ENCODE measurements at places on chromosomes 4 and X. TPM values are rescaled to one million over a fixed set of nuclear protein-coding genes. Genes with fewer than 3 reads are reported as not detected.

DNA sequence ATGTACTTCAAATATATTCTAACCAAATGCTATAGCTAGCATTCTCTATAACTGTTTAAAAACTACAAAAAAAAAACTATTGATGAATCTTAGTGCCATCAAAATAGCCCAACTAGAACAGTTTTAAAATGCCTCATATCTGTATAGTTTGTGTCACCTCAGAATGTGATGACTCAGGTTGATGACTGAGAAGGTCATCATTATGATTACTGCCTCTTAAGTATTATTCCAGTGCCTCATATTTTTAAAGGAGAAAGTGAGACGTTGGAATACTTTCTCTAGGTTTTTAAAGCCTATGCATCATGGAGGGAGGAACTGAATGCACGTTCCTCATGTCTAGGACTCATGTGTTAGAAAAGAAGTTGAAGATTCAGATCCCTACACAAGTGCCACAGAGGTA is 88.2 kb downstream of the TMA16 start:
- DNase-seq, result no peak
- no peaks in the 10 kb centered on the region for H3K27me3 ChIP-seq
- H3K36me3 ChIP-seq, result no peaks in the 10 kb centered on the region

- no peaks in the 10 kb centered on the region for H3K27me3 ChIP-seq
- no peaks in the 10 kb centered on the region for H3K4me1 ChIP-seq
Measured at GRCh38 chrX:49001521-49002090, 458 bp downstream of the GRIPAP1 start.

The ATP5ME gene
- total RNA-seq, result 167 TPM

DNA sequence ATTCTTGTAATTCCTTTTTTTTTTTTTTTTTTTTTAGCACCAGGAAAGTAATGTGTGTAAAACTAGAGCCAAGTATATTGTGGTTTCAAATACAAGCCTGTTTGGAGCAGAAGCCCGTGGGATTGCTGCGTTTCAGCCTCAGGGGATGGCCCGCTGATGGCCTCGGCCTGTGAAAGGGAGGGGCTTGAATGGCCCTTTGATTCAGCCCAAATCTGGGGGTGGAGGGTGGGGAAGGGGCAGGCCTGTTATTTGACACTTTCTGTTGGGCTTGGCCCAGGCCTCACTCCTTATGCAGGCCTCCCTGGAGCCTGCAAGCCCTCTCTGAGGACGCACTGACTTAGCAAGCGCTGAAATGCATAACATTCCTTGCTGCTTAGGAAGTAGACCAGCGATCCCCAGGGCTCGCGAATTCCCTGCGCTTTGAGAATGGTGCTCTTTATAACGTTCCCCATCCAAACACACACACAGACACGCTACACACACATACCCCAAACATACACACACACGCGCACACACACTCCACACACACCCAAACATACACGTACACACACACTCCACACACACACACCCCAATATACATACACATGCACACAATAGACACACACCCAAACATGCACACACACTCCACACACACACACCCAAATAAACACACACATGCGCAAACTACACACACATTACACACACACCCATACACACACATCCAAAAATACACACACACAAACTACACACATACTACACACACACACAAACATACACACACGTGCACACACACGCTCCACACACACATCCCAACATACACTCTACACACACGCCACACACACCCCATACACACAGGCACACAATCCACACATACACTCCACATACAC is 29.6 kb downstream of the TLR10 start:
- no peaks in the 10 kb centered on the region for H3K36me3 ChIP-seq
- no peak overlapping the region for H3K4me3 ChIP-seq
- H3K27ac ChIP-seq, result no peak overlapping the region
- no peaks in the 10 kb centered on the region for H3K27me3 ChIP-seq

DNA sequence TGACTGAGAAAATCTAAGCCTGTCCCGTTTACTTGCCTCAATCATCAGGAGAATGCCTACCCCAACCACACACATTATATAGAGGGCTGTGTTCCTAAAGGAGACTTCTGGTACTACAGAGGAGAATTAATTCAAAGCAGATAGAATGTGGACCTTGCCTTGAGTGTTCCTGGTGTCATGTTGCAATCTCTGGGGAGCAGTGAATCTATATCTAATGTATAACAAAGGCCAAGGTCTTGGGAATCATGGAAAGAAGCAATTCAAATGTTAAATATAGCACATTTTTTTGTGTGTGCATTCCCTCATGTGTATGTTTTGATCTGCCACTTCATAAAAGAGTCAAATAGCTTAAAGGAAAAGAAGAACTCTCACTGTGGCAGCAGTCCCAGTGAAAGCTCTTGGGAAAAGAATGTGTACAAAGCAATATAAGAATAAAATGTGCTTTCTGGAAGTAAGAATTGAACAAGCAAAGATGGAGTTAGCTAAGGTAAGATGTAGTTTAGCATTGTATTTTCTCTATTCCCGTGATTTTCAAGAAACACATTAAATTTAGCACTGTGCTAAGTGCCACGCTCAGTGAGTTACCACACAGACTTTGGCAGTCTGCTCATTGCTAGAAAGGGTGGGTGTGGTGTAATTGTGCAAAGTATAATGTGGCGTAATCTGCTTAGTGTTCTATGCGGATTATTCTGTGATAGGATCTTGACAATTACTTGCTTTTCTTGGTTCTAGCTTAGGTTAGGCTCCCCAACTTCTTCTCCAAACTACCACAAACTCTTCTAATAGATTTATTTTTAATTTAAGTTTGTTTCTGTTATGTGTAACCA is 13.7 kb downstream of the ADH6 start:
- no peak overlapping the region for H3K4me3 ChIP-seq
- no peaks in the 10 kb centered on the region for H3K36me3 ChIP-seq
- no peaks in the 10 kb centered on the region for H3K27me3 ChIP-seq
- no peak for DNase-seq
- no peak overlapping the region for H3K27ac ChIP-seq
- H3K4me1 ChIP-seq, result peaks cover 24% of the 10 kb centered on the region

GRCh38 chr4:129839687-129840086 is 743.7 kb downstream of the C4orf33 start:
- H3K4me3 ChIP-seq, result no peak overlapping the region
- H3K27me3 ChIP-seq, result no peaks in the 10 kb centered on the region
- no peak overlapping the region for H3K27ac ChIP-seq
- DNase-seq, result no peak

The PRRG1 gene
- 16.3 TPM for total RNA-seq

Measured in upper lobe of right lung (tissue), 1 donor.